ENCODE measurements at places on chromosomes 11 and 22.

- DNase-seq = no peak
- peaks cover 4% of the 10 kb centered on the region for H3K36me3 ChIP-seq
- no peak overlapping the region for H3K27ac ChIP-seq
- no peak overlapping the region for H3K4me3 ChIP-seq
Observed at GRCh38 chr22:35802885-35803284, 85.2 kb downstream of the APOL5 start.

DNA sequence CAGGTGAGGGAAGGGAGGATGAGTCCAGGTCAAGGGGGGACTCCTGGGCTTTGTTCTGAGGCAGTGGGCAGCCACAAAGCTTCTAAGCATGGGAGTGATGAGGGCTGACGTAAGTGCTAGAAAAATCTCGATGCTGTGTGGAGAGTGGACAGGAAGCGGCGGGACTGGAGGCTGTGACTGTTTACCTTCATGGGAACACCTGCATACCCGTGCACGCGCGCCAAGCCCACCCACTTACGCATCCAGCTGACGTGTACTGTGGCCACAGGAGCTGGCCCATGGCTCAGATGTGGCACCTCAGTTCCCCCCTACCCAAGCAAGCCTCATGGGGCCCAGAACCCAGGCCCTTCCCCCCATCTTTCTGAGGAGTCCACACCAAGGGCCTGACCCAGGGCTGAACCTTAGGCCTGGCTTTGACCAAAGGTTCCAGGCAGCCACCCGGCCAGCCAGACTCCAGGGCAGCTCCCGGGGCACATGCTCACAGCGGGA lies 14.0 kb downstream of the MYRF start:
- peak; percentile 52 for DNase-seq
- no peak overlapping the region for H3K4me3 ChIP-seq
- no peaks in the 10 kb centered on the region for H3K27me3 ChIP-seq
- peaks cover 23% of the 10 kb centered on the region for H3K4me1 ChIP-seq
- H3K27ac ChIP-seq = no peak overlapping the region

DNA sequence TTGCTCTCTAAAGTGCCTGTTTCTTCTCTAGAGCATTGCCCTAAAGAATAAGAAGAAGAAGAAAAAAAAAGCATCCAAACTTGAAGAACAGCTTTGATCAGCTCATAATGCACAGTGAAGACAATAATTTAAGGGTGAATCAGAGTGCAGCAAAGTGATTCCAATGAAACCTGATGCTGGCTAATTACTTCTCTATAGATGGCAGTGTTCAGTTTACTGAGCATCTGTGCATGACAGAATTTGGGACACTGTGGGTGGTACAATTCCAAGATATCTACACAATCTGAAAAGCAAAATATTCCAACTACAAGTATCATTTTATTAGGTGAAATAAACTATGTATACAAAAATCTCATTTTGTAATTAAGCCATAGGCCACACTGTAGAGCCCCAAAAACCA lies 450.5 kb upstream of the CCDC90B start:
- H3K4me3 ChIP-seq = no peak overlapping the region
- H3K27me3 ChIP-seq = no peaks in the 10 kb centered on the region

GRCh38 chr22:37313376-37314314 lies 31.3 kb downstream of the CYTH4 start:
- no peaks in the 10 kb centered on the region for H3K27me3 ChIP-seq
- H3K36me3 ChIP-seq = no peaks in the 10 kb centered on the region
- peaks cover 31% of the 10 kb centered on the region for H3K4me1 ChIP-seq
- no peak overlapping the region for H3K4me3 ChIP-seq
- H3K27ac ChIP-seq = no peak overlapping the region

DNA sequence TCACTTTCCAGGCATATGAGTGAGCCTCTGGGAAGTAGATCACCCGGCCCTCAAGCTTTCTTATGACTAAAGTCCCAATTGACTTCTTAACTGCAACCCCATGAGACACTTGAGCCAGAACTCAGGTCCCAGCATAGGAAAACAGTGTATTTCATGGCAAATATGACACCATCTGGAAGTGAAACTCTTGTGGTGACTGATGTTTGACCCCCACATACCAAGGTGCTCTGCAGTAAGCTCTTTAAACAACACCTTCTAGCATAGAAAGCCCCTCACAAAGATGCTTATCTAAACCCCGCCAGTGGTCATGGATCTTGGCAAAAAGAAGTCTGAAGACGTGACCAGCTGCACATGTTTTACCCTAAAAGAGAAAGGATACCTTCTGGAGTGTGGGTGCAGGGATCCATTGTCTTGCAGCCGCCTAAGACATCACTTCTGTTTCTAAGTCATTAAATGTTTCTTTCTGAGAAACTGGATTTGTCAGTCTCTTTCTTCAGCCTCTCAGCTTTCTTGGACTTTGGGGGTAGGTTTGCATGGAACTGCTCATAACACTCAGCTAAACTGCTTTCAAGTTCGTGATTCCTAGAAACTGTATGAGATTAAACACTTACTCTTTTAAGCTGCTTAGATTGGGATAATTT lies 7.4 kb upstream of the PELI3 start:
- H3K27ac ChIP-seq = no peak overlapping the region
- H3K4me3 ChIP-seq = no peak overlapping the region
- H3K27me3 ChIP-seq = peaks cover 6% of the 10 kb centered on the region

- no peaks in the 10 kb centered on the region for H3K36me3 ChIP-seq
- no peaks in the 10 kb centered on the region for H3K27me3 ChIP-seq
- H3K4me1 ChIP-seq = peaks cover 68% of the 10 kb centered on the region
- peak; percentile 35 for DNase-seq
Observed at GRCh38 chr11:128713595-128713994, 19.7 kb downstream of the FLI1 start.

GRCh38 chr11:33168709-33169200 lies 7.5 kb upstream of the CSTF3 start:
- H3K27ac ChIP-seq = no peak overlapping the region
- H3K4me1 ChIP-seq = peaks cover 5% of the 10 kb centered on the region
- peak; percentile 69 for DNase-seq

DNA sequence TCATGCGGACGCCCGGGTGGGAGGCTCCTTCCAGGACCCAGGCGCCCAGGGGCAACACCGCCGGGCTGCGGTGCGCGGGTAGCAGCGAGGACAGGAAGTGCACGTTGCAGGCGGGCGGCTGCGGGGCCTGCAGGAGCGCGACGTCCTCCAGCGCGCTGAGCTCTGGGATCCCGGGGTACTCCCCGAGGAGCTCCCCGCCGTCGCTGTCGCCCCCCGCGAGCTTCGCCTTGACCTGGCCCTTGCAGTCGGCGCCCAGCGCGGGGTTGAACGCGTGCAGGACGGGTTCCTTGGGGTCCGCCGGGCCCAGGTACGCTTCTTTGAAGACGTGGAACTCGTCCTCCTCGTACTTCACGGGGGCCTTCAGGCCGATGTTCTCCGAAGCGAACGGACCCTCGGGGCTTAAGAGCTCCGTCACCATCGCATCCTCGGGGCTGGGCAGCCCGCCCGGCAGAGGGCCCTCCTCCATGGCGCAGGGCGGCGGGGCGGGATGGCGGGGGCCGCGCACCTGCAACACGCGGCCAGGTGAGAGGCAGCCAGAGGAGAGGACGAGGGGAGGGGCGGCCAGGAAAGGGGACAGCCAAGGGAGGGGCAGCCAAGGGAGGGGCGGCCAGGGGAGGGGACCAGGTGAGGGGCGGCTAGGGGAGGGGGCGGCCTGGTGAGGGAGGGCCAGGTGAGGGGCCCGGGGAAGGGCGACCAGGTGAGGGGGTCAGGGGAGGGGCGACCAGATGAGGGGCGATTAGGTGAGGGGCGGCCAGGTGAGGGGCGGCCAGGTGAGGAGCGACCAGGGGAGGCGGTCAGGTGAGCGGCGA lies 921 bp downstream of the TESMIN start:
- H3K36me3 ChIP-seq = no peaks in the 10 kb centered on the region
- H3K4me1 ChIP-seq = no peaks in the 10 kb centered on the region
- H3K27me3 ChIP-seq = peaks cover 2% of the 10 kb centered on the region
- H3K27ac ChIP-seq = no peak overlapping the region
- no peak for DNase-seq
- H3K4me3 ChIP-seq = no peak overlapping the region

GRCh38 chr11:62157603-62158002 lies 32.4 kb upstream of the SCGB1D1 start:
- no peak overlapping the region for H3K27ac ChIP-seq
- no peaks in the 10 kb centered on the region for H3K4me1 ChIP-seq
- H3K4me3 ChIP-seq = no peak overlapping the region
- H3K36me3 ChIP-seq = peaks cover 5% of the 10 kb centered on the region

DNA sequence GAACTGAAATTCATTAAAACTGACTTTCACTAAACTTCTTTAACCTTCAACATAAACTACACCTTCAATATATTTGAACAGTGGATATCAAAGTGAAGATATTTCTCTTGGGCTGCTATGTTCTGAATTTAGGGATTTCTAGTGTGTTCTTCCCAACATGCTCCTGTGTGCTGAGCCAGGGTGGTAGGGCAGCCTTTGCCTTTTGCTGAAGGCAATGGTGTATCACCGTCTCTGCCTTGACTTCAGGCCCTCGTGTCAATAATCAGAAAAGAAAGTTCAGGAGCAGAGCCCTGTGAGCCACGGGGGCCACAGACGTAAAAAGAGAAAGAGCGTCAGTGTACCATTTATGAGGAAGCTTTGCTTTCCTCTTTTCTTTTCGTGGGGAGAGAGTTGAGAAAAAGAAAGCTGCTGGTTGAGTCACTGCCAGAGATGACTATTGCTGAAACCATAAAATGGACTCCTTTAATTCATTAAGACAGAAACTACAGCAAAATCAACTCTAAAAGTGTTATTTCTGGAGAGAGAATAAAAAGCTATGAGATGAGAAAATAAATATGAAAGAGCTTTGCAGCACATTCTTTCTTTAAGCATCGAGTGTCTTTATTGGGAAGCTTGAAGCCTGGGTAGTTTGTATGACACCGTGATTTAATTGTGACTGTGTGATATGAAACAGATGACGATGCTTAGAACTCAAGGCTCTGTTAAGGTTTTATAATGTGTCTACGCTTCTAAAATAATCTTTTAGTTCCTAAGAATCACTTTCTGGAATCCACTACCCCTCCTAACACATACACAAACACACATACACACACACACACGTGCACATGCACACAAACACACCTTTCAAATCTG lies 271.8 kb upstream of the MTNR1B start:
- no peak for DNase-seq
- no peaks in the 10 kb centered on the region for H3K36me3 ChIP-seq
- no peak overlapping the region for H3K27ac ChIP-seq
- no peaks in the 10 kb centered on the region for H3K27me3 ChIP-seq
- H3K4me3 ChIP-seq = no peak overlapping the region

- H3K27me3 ChIP-seq = peaks cover 31% of the 10 kb centered on the region
- no peaks in the 10 kb centered on the region for H3K36me3 ChIP-seq
- H3K27ac ChIP-seq = no peak overlapping the region
- no peak overlapping the region for H3K4me3 ChIP-seq
- DNase-seq = no peak
- peaks cover 10% of the 10 kb centered on the region for H3K4me1 ChIP-seq
Observed at GRCh38 chr11:118147502-118147901, 5.1 kb downstream of the SCN4B start.

DNA sequence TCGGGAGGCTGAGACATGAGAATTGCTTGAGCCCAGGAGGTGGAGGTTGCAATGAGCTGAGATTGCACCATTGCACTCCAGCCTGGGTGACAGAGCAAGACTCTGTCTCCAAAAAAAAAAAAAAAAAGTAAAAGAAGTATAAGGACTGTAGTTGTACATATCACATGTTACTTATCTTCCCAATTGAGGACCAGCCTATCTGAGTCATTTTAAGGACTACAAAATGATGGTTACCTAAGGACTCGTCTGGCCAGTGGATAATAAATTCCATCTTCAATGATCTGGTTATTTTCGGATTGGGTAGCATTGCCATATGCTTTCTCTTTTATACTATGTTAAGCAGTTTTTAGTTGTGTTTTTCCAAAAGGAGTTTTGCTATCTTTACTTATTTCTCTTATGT lies 55.3 kb downstream of the PPFIA1 start:
- no peak for DNase-seq
- no peak overlapping the region for H3K4me3 ChIP-seq
- peaks cover 15% of the 10 kb centered on the region for H3K4me1 ChIP-seq
- no peaks in the 10 kb centered on the region for H3K27me3 ChIP-seq

GRCh38 chr11:114348200-114349191 lies 51.8 kb downstream of the C11orf71 start:
- no peak overlapping the region for H3K27ac ChIP-seq
- H3K4me3 ChIP-seq = no peak overlapping the region
- H3K36me3 ChIP-seq = no peaks in the 10 kb centered on the region
- DNase-seq = peak; percentile 33
- no peaks in the 10 kb centered on the region for H3K27me3 ChIP-seq

GRCh38 chr22:28766628-28767027 lies 5.9 kb upstream of the CCDC117 start:
- no peaks in the 10 kb centered on the region for H3K36me3 ChIP-seq
- no peak overlapping the region for H3K27ac ChIP-seq
- H3K4me3 ChIP-seq = no peak overlapping the region
- no peak for DNase-seq
- no peaks in the 10 kb centered on the region for H3K27me3 ChIP-seq
- no peaks in the 10 kb centered on the region for H3K4me1 ChIP-seq

DNA sequence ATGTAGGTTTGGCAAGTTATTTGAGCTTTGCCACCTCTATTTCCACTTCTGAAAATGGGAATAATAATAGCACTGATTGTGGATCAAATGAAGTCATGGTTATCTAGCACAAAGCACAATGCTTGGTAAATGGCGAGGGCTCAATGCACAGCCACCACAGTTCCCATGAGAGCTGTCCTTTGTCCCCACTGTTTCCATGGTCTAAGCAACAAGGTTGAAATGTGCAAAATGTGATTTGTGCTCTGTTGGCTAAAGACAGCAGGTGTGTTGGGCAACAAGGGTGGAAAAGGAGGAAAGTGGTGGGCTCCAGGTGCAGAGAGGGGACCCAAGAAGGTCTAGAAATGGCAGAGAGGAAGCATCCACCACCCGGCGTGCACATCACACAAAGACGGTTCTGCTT lies 200.5 kb downstream of the TRIM29 start:
- DNase-seq = no peak
- no peak overlapping the region for H3K27ac ChIP-seq
- peaks cover 19% of the 10 kb centered on the region for H3K27me3 ChIP-seq
- no peak overlapping the region for H3K4me3 ChIP-seq
- H3K36me3 ChIP-seq = no peaks in the 10 kb centered on the region

GRCh38 chr11:43681401-43681942 lies 934 bp downstream of the HSD17B12 start:
- H3K27me3 ChIP-seq = no peaks in the 10 kb centered on the region
- H3K36me3 ChIP-seq = peaks cover 4% of the 10 kb centered on the region
- peak overlapping the region; percentile 96 for H3K4me3 ChIP-seq
- peaks cover 4% of the 10 kb centered on the region for H3K4me1 ChIP-seq
- H3K27ac ChIP-seq = peak overlapping the region; percentile 95
- peak; percentile 8 for DNase-seq

DNA sequence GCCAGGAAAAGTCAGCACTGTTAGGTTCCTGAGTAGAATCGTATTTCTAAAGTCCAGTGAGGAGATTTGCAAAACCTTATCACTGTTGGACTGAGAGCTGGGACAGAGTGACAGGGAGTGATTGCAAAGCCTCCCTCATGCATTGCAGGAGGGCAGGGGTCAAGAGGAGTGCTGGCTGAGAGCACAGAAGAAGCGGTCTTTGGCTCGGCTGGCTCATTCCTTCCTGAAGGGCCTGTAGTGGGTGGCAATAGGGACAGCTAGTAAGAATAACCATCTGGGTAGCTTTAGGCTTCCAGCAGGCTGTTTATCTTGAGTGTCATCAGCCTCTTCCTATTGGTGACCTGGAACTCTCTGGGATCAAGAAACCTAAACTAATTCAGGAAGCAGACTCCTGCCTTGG lies 53.4 kb downstream of the CD44 start:
- H3K4me1 ChIP-seq = no peaks in the 10 kb centered on the region
- DNase-seq = no peak
- H3K27ac ChIP-seq = no peak overlapping the region
- no peaks in the 10 kb centered on the region for H3K27me3 ChIP-seq

All from astrocyte (in vitro differentiated cells and primary cell).